MCF 10A (cell line): ENCODE measurements at places on chromosomes 5 and 9. TPM values are rescaled to one million over a fixed set of nuclear protein-coding genes. Genes with fewer than 3 reads are reported as not detected.

The TEX48 gene
- not detected in 2 replicates for total RNA-seq

The GABRP gene
- not detected in 2 replicates for total RNA-seq

The CCDC171 gene
- 1.7 and 1.8 TPM in 2 replicates for total RNA-seq

The LSM11 gene
- total RNA-seq, result 3.4 and 4.5 TPM in 2 replicates

The CSF1R gene
- 0.88 and 1.6 TPM in 2 replicates for total RNA-seq

The ZNF366 gene
- total RNA-seq, result not detected in 2 replicates

The PCDHGA12 gene
- 0.79 and 0.91 TPM in 2 replicates for total RNA-seq

The MATR3 gene
- total RNA-seq, result 152 and 159 TPM in 2 replicates

The FAM153A gene
- total RNA-seq, result not detected in 2 replicates

The CKMT2 gene
- not detected in 2 replicates for total RNA-seq

The OMD gene
- 0.61 and 1.4 TPM in 2 replicates for total RNA-seq

The FCN2 gene
- not detected in 2 replicates for total RNA-seq

The ZNF483 gene
- total RNA-seq, result 1.3 and 2.4 TPM in 2 replicates

The DDX41 gene
- total RNA-seq, result 125 and 135 TPM in 2 replicates

The ETF1 gene
- 307 and 349 TPM in 2 replicates for total RNA-seq

The CAMLG gene
- total RNA-seq, result 38.3 and 41.8 TPM in 2 replicates

The ACTBL2 gene
- total RNA-seq, result 0.10 TPM in 1 of 2 replicates, not detected in the other

The SLC25A2 gene
- 0.37 and 0.79 TPM in 2 replicates for total RNA-seq

The CARTPT gene
- not detected in 2 replicates for total RNA-seq

The CKS2 gene
- total RNA-seq, result 82.2 and 90.4 TPM in 2 replicates

The TMEM232 gene
- total RNA-seq, result 2.8 and 3.1 TPM in 2 replicates

The NR6A1 gene
- total RNA-seq, result 0.91 and 2.0 TPM in 2 replicates

The MYORG gene
- total RNA-seq, result 2.4 and 2.9 TPM in 2 replicates

The TERT gene
- total RNA-seq, result 0.16 TPM in 1 of 2 replicates, not detected in the other

The APBA1 gene
- 0.07 TPM in 2 replicates for total RNA-seq

The NINJ1 gene
- total RNA-seq, result 51.0 and 64.7 TPM in 2 replicates

The DNAH5 gene
- total RNA-seq, result 0.05 and 0.07 TPM in 2 replicates

The CD14 gene
- total RNA-seq, result 0.79 and 2.2 TPM in 2 replicates

The GLRA1 gene
- total RNA-seq, result not detected in 2 replicates

The LECT2 gene
- total RNA-seq, result not detected in 2 replicates

The FRMPD1 gene
- total RNA-seq, result not detected in 2 replicates

The C5orf46 gene
- 2.1 and 5.7 TPM in 2 replicates for total RNA-seq

The INSL4 gene
- not detected in 2 replicates for total RNA-seq

The SPINK6 gene
- total RNA-seq, result 0.56 and 1.9 TPM in 2 replicates
